ENCODE measurements at places on chromosomes 6 and 20.

DNA sequence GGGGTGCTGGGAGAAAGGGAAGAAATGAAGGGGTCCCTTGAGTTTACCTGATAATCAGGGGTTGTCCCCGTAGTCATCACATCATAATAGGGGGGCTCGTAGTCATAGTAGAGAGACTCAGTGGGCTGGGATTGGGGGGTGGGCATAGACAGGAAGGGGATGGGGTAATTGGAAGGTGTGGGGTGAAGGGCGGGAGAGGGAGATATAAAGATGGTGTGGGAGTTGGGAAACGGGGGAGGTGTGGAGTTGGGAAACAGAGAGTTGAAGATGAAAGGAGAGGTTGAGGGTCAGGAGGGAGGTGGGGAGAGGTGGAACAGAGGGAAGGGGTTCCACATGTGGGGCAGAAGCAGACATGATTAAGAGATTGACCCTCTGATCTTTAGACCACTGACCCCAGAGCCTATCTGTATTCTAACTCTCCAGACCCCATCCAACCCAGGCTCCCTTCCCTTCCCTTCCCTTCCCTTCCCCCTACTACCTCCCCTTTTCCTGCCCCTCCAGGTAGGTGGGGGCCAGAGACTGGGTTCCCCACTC, 6.5 kb downstream of the COL11A2 start:
- no peak for DNase-seq

DNA sequence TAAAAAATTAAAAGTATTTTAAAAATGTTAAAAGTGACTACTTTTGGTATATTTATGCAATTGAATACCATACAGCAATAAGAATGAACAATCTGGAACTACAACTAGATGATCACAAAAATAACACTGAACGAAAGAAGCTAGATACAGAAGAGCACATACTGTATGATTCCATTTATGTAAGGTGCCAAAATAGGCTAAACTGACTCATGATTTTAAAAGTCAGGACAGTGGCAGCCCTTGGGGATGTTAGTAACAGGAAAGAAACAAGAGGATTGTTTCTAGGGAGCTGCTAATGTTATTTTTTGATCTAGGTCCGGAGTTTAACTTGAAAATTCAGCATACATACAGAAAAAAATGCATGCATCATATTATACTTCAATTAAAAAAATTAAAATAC, 42.3 kb downstream of the KIF13A start:
- no peak for DNase-seq

- no peak for DNase-seq
Measured at GRCh38 chr6:51640021-51640420, 447.4 kb downstream of the PKHD1 start.

DNA sequence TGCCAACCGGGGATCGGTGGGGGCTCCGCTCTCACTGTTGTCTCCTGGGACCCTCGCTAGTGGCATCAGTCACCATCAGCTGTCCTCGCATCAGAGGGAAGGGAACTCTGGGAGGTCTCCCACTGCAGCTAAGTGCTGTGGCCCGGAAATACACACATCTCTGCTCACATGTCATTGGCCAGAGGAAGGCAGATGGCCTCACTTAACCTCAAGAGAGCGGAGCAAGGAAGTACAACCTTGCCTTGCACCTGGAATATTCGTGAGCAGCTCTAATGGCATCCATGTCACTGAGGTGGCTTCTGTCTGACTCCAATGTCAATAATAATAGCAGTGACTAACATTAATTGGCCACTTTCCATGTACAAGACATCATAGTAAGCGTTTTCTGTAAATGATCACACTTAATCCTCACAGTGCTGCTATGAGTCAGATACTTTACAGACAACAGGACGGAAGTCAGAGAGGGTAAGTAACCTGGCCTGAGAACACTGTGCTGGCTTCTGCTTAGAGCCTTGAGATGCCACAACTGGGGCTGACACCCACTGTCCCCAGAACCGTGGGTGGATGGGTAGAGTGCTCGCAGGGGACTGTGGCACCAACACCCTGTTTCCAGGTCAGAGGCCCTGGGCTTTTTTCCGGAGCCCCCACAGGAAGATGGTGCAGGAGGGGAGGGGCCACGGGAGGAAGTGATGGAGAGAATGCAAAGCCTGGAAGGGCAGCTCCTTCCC, 6.0 kb downstream of the LHFPL5 start:
- no peak for DNase-seq

DNA sequence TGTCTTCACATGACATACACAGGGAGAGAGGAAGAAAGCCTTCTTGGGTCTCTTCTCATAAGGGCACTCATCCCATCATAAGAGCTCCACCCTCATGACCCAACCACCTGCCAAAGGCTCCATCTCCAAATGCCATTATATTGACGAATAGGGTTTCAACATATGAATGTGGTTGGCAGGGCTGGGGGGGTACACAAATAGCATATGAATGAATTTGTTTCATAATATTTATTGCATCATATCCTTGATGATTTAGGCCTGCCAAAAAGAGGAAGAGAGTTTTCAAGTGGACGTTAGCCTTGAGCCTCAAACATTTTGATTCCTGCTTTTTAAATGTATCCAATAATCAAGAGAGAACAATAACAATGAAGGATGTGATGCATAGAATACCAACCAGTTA, 26.2 kb upstream of the OPRM1 start:
- no peak for DNase-seq

DNA sequence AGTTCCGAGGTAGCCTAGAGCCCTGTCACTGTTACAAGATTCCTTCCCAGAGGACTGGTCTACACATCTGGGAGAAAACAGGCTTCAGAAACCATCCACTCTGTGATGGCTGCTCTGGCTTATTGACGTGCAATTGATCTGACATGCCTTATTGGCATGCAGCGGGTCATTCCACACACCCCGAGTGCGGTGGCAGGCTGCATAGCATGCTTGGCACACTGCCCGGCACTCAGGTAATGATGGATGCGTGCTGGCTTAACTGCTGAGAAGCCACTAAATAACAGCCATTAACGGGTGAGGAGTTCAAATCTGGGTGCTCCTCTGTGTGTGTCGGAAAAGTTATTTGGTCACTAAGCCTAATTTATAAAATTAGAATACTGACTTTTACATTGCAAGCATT, 67.9 kb upstream of the CDH4 start:
- no peak for DNase-seq

GRCh38 chr6:123062670-123063069, 66.6 kb downstream of the CLVS2 start:
- no peak for DNase-seq

GRCh38 chr6:149425754-149426153, 25.7 kb downstream of the SUMO4 start:
- no peak for DNase-seq
